ENCODE measurements at places on chromosomes 5 and 9. TPM values are rescaled to one million over a fixed set of nuclear protein-coding genes. Genes with fewer than 3 reads are reported as not detected.

SURF2 gene
- total RNA-seq, result 13.9 TPM

VLDLR gene
- 26.3 TPM for total RNA-seq

DNA sequence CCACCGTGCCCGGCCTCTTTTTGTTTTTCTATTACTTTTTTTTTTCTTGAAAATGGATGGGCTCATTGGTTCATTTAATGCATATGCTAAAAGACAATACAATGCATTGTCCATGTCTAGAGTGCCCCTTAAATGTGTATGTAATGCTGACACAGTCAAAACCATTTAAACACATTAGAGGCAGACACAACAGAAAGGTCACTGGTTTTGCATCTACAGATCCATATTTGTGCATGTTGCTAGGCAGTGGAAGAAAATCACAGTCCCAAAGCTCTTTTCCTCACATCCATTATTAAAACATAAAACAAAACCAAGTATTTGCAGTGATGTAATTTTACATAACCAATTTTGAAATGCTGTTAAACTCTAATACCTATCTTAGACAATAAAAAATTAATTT lies 389.0 kb downstream of the TAF11L14 start:
- H3K4me3 ChIP-seq, result no peak overlapping the region
- no peak for DNase-seq
- H3K27ac ChIP-seq, result no peak overlapping the region
- H3K27me3 ChIP-seq, result no peaks in the 10 kb centered on the region

DNA sequence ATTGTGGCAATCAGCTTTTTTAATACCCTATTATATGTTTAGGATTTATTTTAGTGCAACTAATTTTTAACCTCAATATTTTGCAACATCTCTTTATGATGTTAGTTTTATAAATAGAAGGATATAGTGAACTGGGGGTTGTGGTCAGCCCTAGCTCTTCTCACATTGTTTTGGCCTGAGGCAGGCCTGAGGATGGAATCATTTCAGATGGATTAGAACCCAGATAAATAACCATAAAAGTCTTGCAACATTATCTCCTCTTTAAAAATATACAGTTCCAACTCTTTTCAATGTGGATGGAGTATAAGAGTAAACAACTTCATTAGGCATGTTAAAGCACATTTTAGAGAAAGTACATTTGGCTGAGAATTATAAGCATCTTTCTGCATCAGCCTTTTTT lies 522.7 kb downstream of the NR2F1-AS1 start:
- H3K27ac ChIP-seq, result no peak overlapping the region
- H3K4me3 ChIP-seq, result no peak overlapping the region
- DNase-seq, result peak; percentile 97
- H3K27me3 ChIP-seq, result no peaks in the 10 kb centered on the region
- no peaks in the 10 kb centered on the region for H3K36me3 ChIP-seq

SLC45A2 gene
- total RNA-seq, result under 0.01 TPM

DNA sequence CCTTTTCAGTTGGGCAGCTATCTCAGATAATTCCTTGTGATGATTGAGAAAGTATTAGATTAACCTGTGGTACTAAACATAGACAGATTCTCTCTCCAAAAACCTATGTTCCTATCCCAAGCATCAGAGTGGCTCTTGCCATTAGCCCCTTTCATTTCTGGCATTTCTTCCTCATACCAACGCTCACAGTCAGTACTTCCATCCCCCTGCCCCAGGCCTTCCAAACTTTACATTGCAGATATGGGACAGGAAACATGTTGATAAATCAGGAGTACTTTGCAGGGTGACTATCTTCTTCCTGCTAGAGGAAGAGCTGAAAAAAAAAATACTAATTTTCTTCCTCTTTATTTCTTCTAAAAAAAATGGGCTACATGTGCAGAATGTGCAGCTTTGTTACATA lies 442.6 kb upstream of the RGMB start:
- H3K4me1 ChIP-seq, result no peaks in the 10 kb centered on the region
- no peaks in the 10 kb centered on the region for H3K36me3 ChIP-seq
- DNase-seq, result no peak
- H3K27me3 ChIP-seq, result no peaks in the 10 kb centered on the region
- no peak overlapping the region for H3K27ac ChIP-seq
- no peak overlapping the region for H3K4me3 ChIP-seq

MAP1B gene
- total RNA-seq, result 83.4 TPM

- no peaks in the 10 kb centered on the region for H3K36me3 ChIP-seq
- H3K27me3 ChIP-seq, result peaks cover 7% of the 10 kb centered on the region
- H3K27ac ChIP-seq, result no peak overlapping the region
- no peak for DNase-seq
- no peaks in the 10 kb centered on the region for H3K4me1 ChIP-seq
Measured at GRCh38 chr5:981456-981855, 27.1 kb upstream of the NKD2 start.

GRCh38 chr5:36777105-36777757 lies 99.3 kb upstream of the NIPBL start:
- H3K27me3 ChIP-seq, result peaks cover 8% of the 10 kb centered on the region
- DNase-seq, result peak; percentile 38
- H3K27ac ChIP-seq, result no peak overlapping the region

DNA sequence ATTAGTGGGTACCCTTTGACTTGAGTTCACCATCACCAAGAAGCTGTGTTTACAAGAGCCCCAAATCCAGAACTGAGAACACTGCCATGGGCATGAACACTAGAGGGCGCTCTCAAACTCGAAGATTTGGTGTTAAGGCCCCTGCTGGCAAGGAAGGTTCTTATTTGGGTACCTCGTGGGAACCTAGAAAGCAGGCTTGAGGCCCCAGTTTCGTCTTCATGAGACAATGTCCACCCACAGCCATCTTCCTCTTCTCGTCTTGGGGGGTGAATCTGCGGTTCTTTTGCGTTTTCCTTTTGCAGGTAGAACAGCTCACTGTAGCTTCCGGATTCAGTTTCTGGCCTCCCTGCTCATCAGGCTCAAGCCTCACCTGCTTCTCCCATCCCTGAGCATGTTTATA lies 184.0 kb downstream of the SEMA5A start:
- H3K4me3 ChIP-seq, result no peak overlapping the region
- H3K27me3 ChIP-seq, result no peaks in the 10 kb centered on the region
- peak; percentile 39 for DNase-seq

GRCh38 chr5:76367623-76368371 lies 35.3 kb upstream of the IQGAP2 start:
- no peak overlapping the region for H3K27ac ChIP-seq
- H3K27me3 ChIP-seq, result no peaks in the 10 kb centered on the region
- H3K4me3 ChIP-seq, result no peak overlapping the region
- H3K36me3 ChIP-seq, result no peaks in the 10 kb centered on the region

SMC5 gene
- total RNA-seq, result 29.2 TPM

DNA sequence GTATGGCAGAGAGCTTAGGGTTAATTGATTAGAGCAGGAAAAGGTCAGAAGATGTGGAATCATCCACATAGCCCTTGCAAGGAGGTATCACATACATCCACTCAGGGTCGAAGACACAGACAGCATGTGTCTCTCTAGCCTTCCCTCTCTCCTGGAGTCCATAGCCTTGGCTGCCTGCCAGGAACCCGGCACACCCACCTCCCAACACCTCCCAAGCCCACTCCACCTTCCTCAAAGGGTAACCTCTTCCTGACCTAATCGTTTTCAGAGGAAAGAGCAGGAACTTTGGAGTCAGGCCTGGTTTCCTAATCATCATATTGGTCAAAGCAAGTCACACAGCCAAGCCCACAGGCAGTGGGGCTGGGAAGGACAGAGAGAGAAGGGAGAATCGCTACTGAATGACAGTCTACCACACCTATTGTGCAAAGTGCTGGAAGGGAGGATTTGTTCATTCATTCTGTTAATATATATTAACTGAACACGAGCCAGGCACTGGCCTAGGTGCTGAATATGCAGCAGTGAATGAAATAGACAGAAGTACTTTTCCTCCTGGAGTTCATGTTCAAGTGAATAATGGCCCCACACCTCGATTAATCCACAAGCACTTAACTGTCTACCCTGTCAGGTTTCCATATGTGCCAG lies 107.8 kb downstream of the KCNIP1 start:
- no peaks in the 10 kb centered on the region for H3K4me1 ChIP-seq
- H3K27me3 ChIP-seq, result no peaks in the 10 kb centered on the region
- H3K36me3 ChIP-seq, result no peaks in the 10 kb centered on the region
- no peak overlapping the region for H3K27ac ChIP-seq
- H3K4me3 ChIP-seq, result no peak overlapping the region
- DNase-seq, result no peak

- no peaks in the 10 kb centered on the region for H3K4me1 ChIP-seq
- no peaks in the 10 kb centered on the region for H3K36me3 ChIP-seq
- no peak overlapping the region for H3K4me3 ChIP-seq
- H3K27ac ChIP-seq, result no peak overlapping the region
- no peak for DNase-seq
- H3K27me3 ChIP-seq, result no peaks in the 10 kb centered on the region
Measured at GRCh38 chr5:112366987-112367386, 52.1 kb downstream of the EPB41L4A start.

OR13C3 gene
- not detected for total RNA-seq

DNA sequence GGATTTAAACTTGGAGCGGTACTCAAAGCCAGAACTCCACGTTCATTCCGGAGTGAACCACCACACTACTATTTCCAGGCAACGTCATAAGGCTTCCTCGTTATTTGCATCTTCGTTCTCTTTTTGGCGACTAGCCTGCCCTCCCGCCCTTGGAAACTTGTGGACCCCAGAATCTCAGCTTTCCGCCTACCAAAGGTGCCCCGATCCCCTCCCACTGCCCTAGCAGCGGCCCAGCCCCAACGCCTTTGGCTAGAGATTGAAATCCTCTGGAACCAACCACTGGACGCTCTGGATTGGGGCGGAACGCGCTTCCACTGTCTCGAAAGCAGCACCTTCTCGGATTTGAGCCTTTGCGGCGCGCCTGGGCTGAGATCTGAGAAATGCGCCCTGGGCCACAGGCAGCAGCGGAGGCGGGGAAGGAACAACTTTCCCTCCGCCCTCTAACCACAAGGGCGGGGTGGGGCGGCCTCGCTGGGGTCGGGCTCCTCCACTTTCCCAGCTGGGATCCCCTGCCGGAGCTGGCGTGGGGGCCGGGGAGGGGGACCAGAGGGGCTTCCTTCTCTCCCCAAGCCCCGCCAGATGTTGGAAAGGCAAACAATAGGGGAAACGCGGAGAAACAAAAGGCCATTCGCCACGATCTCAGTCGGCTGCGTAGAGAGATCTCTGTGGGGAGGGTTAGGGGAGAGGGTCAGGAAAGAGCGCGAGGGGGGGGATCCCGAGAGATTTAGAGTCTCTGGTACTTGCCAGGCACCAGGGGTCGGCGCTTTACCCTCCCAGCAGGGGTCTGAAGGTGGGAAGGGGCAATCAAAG lies 1.3 kb downstream of the MOB3B start:
- no peak overlapping the region for H3K27ac ChIP-seq
- peak; percentile 59 for DNase-seq
- H3K4me3 ChIP-seq, result peak overlapping the region; percentile 75

C1QTNF2 gene
- total RNA-seq, result 2.3 TPM

SYNPO gene
- total RNA-seq, result 6.6 TPM

GRCh38 chr9:92610470-92611420 lies 59.2 kb downstream of the IPPK start:
- H3K36me3 ChIP-seq, result peaks cover 12% of the 10 kb centered on the region
- no peak overlapping the region for H3K4me3 ChIP-seq
- no peak for DNase-seq
- peaks cover 34% of the 10 kb centered on the region for H3K4me1 ChIP-seq

DNA sequence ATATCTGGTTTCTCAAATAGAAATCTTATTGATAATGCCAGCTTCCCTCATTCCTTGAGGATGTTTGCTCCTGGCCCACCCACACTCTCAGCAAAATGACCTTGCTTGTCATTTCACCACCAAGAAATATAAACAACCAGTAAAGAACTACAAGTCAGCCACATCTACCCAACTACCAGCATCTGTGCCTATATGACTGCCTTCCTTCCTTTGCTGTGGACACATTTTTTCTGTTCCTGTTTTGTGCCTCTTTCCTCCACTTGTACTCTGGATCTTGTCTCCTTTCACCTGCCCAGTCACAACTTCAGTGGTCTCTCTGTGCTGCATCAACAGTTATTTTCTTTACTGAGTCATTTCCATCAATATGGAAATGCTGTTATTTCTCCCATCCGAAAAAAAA lies 20.3 kb downstream of the KIF2A start:
- H3K4me1 ChIP-seq, result peaks cover 2% of the 10 kb centered on the region
- DNase-seq, result no peak
- H3K27ac ChIP-seq, result no peak overlapping the region
- H3K27me3 ChIP-seq, result no peaks in the 10 kb centered on the region

PHYHD1 gene
- total RNA-seq, result 20.0 TPM

SREK1 gene
- 52.4 TPM for total RNA-seq

DNA sequence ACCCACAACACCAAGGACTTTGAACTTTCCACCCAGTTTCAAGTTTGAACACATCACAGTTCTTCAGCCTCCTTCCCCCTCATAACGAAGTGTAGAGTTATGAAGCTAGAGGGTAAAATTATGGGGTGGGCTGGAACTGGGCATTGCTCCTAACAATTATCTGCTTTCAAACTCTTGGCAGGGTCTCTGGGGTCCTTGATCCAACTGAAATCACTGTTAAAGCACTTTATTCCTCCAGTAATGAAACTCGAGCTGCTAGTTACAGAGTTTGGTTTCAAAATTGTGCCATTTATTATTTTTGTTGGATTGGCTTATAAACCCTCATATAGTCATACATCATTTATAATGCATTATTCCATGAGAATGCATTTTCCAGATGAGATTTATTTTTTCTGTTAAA lies 158.5 kb downstream of the RGS3 start:
- peak overlapping the region; percentile 98 for H3K27ac ChIP-seq
- H3K36me3 ChIP-seq, result no peaks in the 10 kb centered on the region
- DNase-seq, result no peak
- H3K4me1 ChIP-seq, result peaks cover 35% of the 10 kb centered on the region

ANKRD18A gene
- not detected for total RNA-seq

- H3K4me1 ChIP-seq, result peaks cover 2% of the 10 kb centered on the region
- H3K36me3 ChIP-seq, result no peaks in the 10 kb centered on the region
- no peak for DNase-seq
- H3K27me3 ChIP-seq, result no peaks in the 10 kb centered on the region
- no peak overlapping the region for H3K27ac ChIP-seq
Measured at GRCh38 chr5:131776450-131776849, 20.4 kb downstream of the FNIP1 start.

GRCh38 chr9:4293293-4293941 lies 6.5 kb downstream of the GLIS3 start:
- peak overlapping the region; percentile 71 for H3K27ac ChIP-seq
- peaks cover 20% of the 10 kb centered on the region for H3K4me1 ChIP-seq
- H3K4me3 ChIP-seq, result peak overlapping the region; percentile 9

PCDHB5 gene
- 2.8 TPM for total RNA-seq

GRCh38 chr9:97526895-97527575 lies 25.6 kb downstream of the TMOD1 start:
- H3K36me3 ChIP-seq, result no peaks in the 10 kb centered on the region
- no peak overlapping the region for H3K27ac ChIP-seq
- no peaks in the 10 kb centered on the region for H3K4me1 ChIP-seq
- no peak overlapping the region for H3K4me3 ChIP-seq
- no peaks in the 10 kb centered on the region for H3K27me3 ChIP-seq

- no peaks in the 10 kb centered on the region for H3K36me3 ChIP-seq
- no peak overlapping the region for H3K4me3 ChIP-seq
Measured at GRCh38 chr9:34823778-34824177, 113.8 kb upstream of the CCL21 start.

GDA gene
- under 0.01 TPM for total RNA-seq
